CMK (cell line): ENCODE measurements at places on chromosomes 1 and 21.

DNA sequence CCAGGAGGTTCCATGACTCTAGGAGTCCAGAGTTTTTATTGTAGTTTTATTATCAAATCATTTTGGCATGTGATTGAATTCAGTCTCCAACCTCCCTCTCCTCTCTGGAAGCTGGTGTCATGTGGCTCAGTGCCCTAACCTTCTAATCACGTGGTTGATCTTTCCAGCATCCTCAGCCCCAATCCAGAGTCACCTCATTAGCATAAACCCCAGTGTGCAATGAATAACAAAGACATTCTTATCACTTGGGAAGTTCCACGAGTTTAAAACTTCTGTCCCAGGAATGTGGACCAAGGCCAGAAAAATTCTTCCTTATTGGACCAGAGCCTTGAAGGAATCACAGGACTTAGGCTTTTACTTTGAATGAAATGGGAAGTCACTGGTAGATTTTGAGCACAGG lies 52.2 kb downstream of the KIRREL1 start:
- DNase-seq: no peak

DNA sequence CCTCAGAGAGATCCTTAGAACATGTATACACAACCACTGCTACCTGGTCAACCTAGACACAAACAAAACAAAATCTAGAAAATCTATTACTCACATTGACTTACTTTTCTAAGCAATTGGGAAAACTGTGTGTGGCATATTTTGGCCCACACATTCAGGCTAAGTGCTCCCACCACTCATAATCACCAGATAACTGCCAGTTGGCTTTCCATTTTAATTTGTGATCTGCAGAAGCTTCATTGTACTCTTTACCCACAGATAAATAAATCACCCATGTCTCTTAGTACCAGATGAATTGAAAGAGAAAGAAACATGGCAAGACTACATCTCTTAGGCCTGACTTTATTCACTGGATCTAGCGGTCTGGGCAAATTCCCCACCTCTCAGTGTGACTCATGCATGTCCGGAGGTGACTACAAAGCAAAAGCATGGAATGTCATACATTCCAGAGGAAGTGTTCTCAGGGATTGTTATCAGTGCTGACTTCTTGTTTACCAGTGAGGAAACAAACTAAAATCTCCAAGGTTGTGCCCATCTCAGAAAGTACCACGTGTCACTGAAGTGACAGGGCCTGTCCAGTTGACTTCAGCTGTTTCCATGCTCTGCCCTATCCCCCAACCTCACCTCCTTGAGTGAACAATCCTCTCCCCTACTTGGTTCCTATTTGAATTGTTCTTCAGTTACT lies 52.4 kb upstream of the BCL10 start:
- no peak for DNase-seq

GRCh38 chr1:204304067-204304466 lies 55.7 kb downstream of the PLEKHA6 start:
- DNase-seq: no peak

DNA sequence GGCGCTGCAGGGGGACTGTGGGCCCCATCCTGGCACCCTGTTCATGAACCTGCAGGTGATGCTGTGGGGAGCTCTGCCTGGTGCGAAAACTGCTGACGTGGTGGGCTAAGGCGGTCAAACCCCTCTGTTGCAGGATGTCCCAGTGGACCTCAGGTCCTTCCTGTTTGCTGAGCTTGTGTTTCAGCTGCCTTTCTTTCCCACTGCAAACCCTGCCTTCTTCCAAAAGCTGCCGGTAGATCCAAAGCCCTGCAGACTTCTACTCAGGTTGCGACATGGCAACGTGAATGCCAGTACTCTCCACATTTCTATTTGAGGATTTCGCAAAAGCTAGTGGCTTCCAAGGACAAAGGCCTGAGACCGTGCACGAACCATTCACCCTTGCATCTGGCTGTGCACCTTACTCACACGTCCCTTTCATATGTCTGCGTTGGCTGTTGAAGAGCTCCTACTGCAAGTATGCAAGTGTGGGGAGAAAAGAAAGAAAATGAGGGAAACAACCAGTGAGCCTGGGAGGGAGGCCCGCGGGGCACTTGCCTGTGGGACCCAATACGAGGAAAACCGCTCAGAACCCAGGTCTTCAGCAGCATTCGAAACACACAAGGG lies 6.2 kb upstream of the RRP1 start:
- no peak for DNase-seq

DNA sequence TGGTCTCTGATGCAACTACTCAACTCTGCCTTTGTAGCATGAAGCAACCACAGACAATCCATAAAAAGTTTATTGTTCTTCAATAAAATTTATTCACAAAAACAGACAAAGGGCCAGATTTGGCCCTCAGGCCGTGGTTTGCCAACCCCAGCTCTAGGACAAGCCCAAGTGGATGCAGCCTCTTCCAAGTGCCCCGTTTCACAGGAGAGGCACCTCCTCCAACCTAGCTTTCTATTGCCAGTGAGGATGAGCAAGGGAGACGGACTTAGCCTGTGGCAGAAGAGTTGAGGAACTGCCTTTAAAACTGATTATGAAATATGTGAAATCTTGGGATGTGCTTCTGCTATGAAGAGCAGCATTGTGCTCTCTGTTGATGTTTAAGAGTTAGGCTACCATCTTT lies 105.4 kb downstream of the PSMG1 start:
- no peak for DNase-seq

GRCh38 chr1:175162955-175163354 lies 29.6 kb downstream of the KIAA0040 start:
- DNase-seq: no peak

DNA sequence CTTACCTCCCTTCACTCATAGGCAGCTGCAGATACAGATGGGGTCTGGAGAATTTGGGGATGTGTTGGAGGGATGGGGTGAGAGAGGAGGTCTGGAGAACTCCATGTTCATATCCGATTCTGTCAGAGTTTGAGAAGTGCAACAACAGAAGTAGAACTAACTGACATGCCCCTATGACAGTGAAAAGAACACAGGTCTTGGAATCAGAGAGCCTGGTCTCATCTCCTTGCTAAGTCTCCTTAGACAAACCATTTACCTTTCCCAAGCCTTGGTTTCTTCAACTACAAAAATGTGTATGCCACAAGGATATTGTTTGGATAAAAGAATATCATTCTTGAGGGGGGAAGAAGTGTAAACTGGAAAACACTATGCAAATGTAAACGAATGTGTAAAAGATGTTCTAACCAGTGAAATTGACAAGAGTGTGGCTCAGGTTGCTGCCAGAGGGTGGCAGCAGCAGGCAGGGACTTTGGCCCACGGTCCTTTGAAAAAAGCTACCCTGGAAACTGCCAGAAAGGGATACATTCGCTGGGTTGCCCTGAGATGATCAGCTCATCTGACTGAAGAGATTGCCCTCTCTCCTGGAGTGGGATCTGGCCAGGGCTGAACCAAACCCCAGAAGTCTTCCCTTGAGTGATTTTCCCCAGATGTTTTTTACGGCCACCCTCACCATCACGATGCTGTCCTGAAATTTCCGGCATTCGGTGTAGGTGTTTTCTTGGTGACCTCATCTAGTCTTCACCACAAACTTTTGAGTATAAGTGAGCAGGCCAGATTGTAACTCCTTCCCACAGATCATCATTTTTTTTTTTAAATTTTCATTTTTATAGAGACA lies 17.0 kb upstream of the CD2 start:
- peak; percentile 12 for DNase-seq

GRCh38 chr1:168643152-168643551 lies 66.7 kb downstream of the XCL1 start:
- no peak for DNase-seq

GRCh38 chr1:217526636-217527035 lies 104.3 kb downstream of the GPATCH2 start:
- DNase-seq: no peak

DNA sequence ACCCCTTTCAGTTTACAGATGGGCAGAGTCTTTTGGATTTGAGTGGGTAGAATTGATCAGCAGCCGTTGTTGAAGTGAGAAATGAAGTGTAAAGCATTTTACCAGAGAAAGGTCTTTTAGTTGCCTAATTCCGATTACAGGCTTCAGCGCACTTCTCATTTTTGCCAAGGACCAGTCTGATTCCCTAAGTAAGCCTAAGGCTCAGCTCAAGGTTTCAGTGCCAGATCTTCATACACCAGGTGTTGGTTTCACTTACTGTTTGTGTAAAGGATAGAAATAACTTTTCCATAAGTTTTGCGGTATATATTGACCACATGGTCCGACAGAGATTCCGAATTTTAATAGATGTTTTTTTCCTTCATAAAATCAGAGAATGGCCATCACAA lies 83.9 kb upstream of the BMP8A start:
- no peak for DNase-seq

GRCh38 chr1:101004061-101004460 lies 21.5 kb downstream of the DPH5 start:
- no peak for DNase-seq

GRCh38 chr1:8966606-8967005 lies 20.9 kb downstream of the CA6 start:
- no peak for DNase-seq

GRCh38 chr1:180609643-180610555 lies 21.9 kb upstream of the XPR1 start:
- DNase-seq: no peak

- no peak for DNase-seq
These were observed 21.3 kb downstream of the UROD start for GRCh38 chr1:45033356-45033755.

GRCh38 chr1:199466961-199467360 lies 560.5 kb upstream of the NR5A2 start:
- DNase-seq: no peak

DNA sequence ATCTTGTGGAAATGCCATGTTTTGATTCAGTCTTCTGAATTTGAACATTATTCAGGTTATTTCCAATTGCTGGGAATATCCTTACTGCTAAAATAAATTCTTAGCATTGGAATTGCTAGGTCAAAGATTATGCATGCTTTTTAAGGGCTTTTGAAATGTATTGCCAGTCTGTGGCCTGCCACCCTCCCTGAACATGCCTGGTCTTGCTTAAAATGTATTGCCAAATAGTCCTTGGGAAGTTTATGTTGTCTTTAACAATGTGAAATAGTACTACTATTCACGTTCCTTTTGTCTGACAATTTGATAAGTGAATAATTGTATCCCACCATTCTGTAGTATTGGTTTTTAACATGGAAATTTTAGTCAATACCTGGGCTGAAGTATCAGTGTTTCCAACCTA lies 13.6 kb downstream of the TARDBP start:
- DNase-seq: no peak

DNA sequence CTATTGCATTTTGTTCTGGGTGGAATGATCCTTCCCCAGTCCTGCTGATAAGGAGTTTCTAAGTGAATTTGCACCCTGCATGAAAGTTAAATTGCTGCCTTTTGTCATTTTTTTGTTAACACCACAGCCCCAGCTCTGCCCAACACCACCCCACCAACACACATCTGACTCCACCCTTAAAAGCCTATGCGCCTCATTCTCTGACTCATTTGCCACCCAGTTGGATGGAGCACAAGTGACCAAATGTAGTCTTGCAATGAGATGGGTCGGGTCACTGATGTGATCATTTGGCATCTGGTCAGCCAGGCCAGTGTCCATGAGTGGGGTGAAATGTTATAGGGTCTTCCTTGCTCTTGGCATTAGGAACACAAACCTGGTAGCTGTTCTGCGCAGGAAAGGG lies 256.8 kb downstream of the KAZN start:
- DNase-seq: no peak

- no peak for DNase-seq
These were observed 45.2 kb downstream of the FAM163A start for GRCh38 chr1:179788259-179788658.

DNA sequence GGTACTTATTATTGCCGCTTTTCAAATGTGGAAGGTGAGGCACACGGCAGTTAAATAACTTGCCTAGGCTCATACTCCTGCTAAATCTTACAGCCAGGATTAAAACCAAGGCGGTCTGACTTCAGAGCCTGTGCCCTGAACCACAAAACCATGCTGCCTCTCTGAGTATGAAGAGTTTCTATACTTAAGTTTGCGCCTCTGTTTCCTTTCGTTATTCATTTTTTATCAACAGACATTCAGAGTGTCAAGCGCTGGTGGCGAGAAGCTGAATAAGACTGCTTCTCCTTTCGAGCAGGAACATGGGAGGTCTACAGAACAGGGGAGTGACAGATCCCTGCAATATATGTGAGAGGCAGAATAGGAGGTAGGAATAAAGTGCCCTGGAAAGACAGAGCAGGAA lies 96.0 kb upstream of the DUSP10 start:
- DNase-seq: no peak

DNA sequence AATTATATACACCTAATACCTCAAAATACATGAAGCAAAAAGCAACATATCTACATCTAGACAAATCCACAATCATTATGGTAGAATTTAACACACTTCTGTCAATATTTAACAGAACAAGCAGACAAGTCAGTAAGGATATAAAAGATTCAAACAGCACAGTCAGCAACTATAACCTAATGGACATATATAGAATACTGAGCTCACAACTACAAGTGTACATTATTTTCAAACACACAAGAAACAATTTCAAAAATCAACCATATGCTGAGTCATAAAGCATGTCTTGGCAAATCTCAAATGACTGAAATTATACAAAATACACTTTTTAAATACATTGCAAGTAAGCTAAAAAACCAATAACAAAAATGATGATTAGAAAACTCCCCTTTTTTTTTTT lies 178.0 kb downstream of the TOMM20 start:
- no peak for DNase-seq

- DNase-seq: no peak
These were observed 433 bp downstream of the TMEM200B start for GRCh38 chr1:29123053-29123886.

DNA sequence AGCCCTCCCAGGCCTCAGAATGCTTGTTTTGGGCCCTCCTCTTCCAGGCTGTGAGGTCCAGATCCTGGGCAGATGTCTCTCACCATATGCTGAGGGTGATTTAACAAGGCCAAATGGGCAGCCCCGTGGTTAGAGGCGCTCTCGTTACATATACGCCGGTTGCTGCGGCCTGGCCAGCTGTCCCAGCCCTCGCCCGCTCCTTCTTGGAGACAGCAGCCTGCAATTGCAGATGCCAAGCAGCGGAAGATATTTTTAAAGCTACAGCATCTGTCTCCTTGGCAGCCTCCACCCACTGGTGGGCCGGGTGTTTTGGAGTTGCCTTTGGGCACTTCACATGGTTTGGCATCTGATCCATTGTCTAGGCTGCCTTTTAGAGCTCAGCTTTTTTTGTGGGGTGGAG lies 178.8 kb upstream of the NFIA start:
- no peak for DNase-seq

DNA sequence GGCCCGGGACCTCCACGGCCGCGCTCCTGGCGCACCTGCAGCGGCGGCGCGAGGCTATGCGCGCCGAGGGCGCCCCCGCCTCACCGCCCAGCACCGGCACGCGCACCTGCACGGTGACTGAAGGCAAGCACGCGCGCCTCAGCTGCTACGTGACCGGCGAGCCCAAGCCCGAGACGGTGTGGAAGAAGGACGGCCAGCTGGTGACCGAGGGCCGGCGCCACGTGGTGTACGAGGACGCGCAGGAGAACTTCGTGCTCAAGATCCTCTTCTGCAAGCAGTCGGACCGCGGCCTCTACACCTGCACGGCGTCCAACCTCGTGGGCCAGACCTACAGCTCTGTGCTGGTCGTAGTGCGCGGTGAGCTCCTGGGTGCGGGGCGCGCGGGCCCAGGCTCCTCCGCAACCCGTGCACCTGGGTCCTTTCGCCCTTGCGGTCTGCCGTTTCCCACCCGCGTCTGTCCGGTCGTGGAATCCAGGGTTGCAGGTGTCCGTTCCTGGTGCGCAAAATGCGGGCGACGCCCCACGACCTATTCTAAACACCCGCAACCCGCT lies 4.6 kb downstream of the OBSCN start:
- no peak for DNase-seq
